ENCODE measurements at places on chromosomes 12 and 14. TPM values are rescaled to one million over a fixed set of nuclear protein-coding genes. Genes with fewer than 3 reads are reported as not detected.

Gene SCN8A
- 1.5 TPM for polyA plus RNA-seq

Gene PLBD1
- 33.9 TPM for polyA plus RNA-seq

Gene IAPP
- polyA plus RNA-seq, result not detected

Gene E2F7
- 5.2 TPM for polyA plus RNA-seq

Gene PRMT5
- 160 TPM for polyA plus RNA-seq

Gene VPS33A
- 16.5 TPM for polyA plus RNA-seq

Gene AMDHD1
- 0.92 TPM for polyA plus RNA-seq

Gene PEBP1
- polyA plus RNA-seq, result 335 TPM

Gene ZBTB39
- polyA plus RNA-seq, result 13.4 TPM

Gene SMCO2
- polyA plus RNA-seq, result 0.72 TPM

Gene DCN
- polyA plus RNA-seq, result 416 TPM

Gene PLBD2
- 18.2 TPM for polyA plus RNA-seq

Gene NPFF
- 0.73 TPM for polyA plus RNA-seq

Gene MSI1
- 31.9 TPM for polyA plus RNA-seq

Gene KCNH3
- polyA plus RNA-seq, result 7.6 TPM

Gene KCNK13
- 0.12 TPM for polyA plus RNA-seq

Gene FGF6
- not detected for polyA plus RNA-seq

Gene NINJ2
- 0.76 TPM for polyA plus RNA-seq

Gene CNIH1
- polyA plus RNA-seq, result 138 TPM

Gene OTUB2
- polyA plus RNA-seq, result 4.7 TPM

Gene TAS2R46
- polyA plus RNA-seq, result 0.23 TPM

Gene SPIC
- not detected for polyA plus RNA-seq

Gene TMED8
- 21.2 TPM for polyA plus RNA-seq

Gene SH2B3
- 16.6 TPM for polyA plus RNA-seq

Gene TEX22
- polyA plus RNA-seq, result 1.0 TPM

Gene CLEC7A
- 3.6 TPM for polyA plus RNA-seq

Gene PAPLN
- 18.7 TPM for polyA plus RNA-seq

Gene PMEL
- polyA plus RNA-seq, result 4.0 TPM

Gene CCDC88C
- 33.0 TPM for polyA plus RNA-seq

Gene CLEC6A
- 0.10 TPM for polyA plus RNA-seq

Gene NUP107
- 65.3 TPM for polyA plus RNA-seq

Gene KRT6C
- not detected for polyA plus RNA-seq

Gene PMCH
- polyA plus RNA-seq, result 0.97 TPM

Gene CLEC1B
- polyA plus RNA-seq, result 1.4 TPM

Gene TAS2R10
- 2.3 TPM for polyA plus RNA-seq

Gene PPP1R1A
- 56.0 TPM for polyA plus RNA-seq

Gene STRAP
- polyA plus RNA-seq, result 148 TPM

Gene KCNA1
- polyA plus RNA-seq, result 0.27 TPM

Gene KCNMB4
- polyA plus RNA-seq, result 21.5 TPM

Gene ASIC1
- polyA plus RNA-seq, result 6.0 TPM

Gene RNU4-1
- polyA plus RNA-seq, result not detected

Measured in left renal cortex interstitium (tissue), 4 donors.